ENCODE measurements at places on chromosomes 12 and 14.
A peak's percentile ranks its signal among the peaks of the same experiment; 100 is the strongest.

DNA sequence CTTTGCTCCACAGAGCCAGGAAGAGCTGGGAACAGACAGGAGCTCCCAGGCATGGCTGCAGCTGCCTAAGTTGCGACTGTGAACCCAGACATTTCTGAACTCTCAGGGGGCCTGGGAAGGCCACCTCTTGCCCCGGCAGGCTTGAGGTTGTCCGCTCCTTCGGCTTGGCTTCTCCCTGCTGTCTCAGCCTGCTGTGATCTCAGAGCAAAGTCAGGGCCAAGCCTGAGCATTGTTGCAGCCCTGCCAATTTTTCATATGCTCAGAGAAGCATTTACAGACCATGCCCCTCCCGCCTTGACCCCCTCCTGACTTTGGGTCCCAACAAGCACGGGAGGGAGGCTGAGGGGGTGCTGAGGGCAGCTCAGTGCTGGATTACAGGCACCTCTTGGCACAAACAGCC is 1439.1 kb upstream of the FLRT2 start:
- no peak for DNase-seq

DNA sequence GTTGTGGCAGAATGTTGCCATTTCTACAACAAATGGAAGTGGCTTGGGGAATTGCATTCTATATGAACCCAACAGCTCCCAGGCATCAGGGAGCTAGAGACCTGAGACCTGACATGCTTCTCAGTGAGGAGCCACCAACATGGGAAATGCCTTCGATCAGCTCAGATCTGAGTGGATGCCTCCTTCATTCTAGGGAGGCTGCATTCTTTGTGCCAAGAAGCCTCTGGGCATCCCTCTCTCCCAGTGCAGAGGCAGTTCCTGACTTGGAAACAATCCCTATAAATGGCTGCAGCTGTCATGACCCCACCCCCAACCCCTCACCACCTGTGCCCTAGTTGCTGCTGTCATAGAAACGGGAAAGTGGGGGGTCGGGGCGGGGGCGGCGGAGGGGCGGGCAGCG is 196.3 kb downstream of the PPM1H start:
- DNase-seq, result no peak

DNA sequence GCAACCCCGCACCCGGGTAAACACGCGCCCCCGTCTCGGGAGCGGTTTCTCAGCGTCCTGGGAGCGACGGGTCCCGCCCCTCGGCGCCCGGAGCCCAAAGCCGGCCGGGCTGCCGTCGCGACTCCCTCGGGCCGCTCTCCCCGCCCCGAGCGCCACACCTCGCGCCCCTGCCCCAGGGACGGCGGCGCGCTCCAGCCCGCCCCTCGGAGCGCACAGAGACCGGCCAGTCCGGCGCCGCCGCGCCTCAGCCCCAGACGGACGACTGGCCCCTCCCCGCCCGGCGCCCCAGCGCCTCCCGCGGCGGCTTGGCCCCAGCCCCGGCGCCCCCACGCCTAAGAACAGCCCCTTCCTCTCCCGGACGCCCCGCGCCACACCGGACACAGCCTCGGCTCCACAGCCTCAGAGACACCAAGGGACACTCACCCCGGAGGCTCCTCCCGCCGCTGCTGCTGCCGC is 411 bp downstream of the BTBD7 start:
- peak; percentile 6 for DNase-seq

DNA sequence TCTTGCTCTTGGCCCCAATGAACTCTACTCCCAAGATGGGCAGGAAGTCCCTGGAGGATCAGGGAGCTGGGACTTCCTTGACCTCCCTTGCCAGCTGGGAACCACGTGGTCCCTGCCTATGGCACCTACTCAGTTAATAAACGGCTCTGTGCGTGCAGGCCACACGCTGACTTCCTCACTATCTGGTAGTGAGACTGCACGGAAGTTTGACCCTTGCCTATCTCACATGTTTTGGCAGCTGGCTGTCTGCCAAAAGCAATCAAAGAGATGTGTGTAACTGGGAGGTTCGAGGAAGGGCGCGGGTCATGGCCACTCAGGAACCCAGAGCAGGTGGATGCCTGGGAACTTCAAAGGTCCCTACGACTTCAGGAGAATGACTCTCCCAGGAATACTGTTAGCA is 57.9 kb downstream of the RFLNA start:
- no peak for DNase-seq

GRCh38 chr14:91681893-91682563 is 49.9 kb downstream of the CATSPERB start:
- DNase-seq, result no peak

DNA sequence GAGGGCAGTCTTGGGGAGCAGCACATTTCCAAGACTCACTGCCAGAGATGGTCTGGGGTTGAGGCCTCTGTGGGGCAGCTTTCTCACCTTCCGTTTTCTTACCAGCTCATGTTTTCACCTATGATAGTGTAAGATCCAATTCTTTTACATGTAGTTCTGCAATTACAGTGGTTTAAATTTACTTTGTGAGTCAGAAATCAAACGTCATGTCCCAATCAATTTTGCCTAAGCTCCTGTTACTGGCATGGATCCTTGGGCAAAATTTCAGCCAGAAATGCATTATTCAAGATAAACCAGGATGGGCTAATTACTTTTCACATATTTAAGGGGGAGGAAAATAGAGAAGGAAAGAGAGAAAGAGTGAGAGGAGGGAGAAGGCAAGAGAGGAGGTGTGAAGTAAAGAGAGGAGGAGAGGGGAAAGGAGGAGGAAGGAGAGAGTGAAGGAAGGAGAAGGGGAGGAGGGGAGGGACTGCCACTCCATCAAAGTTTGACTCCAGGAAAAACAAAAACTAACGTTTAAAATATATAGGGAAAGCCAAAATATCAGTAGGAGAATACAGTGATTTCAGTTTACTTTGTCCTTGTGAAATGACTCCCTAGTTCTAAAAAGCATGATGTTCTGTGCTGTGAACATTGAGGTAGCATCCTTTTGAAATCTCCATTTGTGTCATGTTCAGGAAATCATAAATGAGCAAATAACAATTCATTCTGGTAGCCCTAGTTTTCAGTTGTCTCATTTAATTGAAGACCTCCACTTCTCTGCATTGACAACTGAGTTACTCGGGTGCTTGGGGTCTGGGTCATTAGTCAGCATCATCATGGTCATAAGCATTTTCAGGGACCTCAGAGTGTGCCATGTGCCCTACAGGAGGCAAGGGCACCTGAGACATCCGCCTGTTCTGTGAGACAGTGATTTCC is 3.0 kb downstream of the BMAL2 start:
- DNase-seq, result no peak

- DNase-seq, result no peak
These were observed 50.6 kb downstream of the RFX4 start for GRCh38 chr12:106633451-106633823.

GRCh38 chr12:14066021-14066420 is 84.6 kb upstream of the GRIN2B start:
- DNase-seq, result no peak

Measured in stimulated activated CD4-positive, alpha-beta T cell treated with anti-CD3 and anti-CD28 coated beads, Interleukin-2, amount 100 ng/mL, for 4 hours (primary cell).